Endodermal cell (in vitro differentiated cells): ENCODE measurements at places on chromosomes 16 and 17.
A peak's percentile ranks its signal among the peaks of the same experiment; 100 is the strongest.

DNA sequence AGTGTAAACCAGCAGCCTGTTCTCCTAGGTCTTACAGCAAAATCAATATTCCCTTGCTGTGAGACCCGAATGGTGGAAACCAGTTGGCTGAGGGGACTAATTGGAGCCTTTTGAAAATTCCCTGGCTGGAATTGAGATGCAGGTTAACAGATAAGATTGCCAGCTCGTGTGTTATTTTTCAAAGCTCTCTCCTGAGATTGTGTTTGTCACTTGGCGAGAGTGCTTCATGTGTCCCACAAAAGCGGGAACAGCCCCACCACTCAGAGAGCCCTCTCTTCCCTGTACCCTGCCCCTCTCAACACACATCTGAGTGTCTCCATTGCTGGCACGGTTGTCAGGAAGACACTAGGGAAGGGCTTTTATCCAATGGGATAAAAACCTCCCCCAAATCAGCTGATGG, 356.1 kb downstream of the CPPED1 start:
- no peaks in the 10 kb centered on the region for H3K4me1 ChIP-seq
- no peaks in the 10 kb centered on the region for H3K36me3 ChIP-seq
- no peak overlapping the region for H3K27ac ChIP-seq
- H3K27me3 ChIP-seq = no peaks in the 10 kb centered on the region

GRCh38 chr16:51244887-51245657, 94.0 kb upstream of the SALL1 start:
- no peak overlapping the region for H3K27ac ChIP-seq
- no peaks in the 10 kb centered on the region for H3K27me3 ChIP-seq
- no peak for DNase-seq
- peaks cover 32% of the 10 kb centered on the region for H3K4me1 ChIP-seq
- no peaks in the 10 kb centered on the region for H3K36me3 ChIP-seq
- no peak overlapping the region for H3K4me3 ChIP-seq

- no peak for DNase-seq
- H3K27ac ChIP-seq = no peak overlapping the region
- peaks cover 4% of the 10 kb centered on the region for H3K4me1 ChIP-seq
- H3K27me3 ChIP-seq = no peaks in the 10 kb centered on the region
- H3K4me3 ChIP-seq = no peak overlapping the region
Measured at GRCh38 chr17:55149485-55149884, 115.3 kb upstream of the HLF start.

DNA sequence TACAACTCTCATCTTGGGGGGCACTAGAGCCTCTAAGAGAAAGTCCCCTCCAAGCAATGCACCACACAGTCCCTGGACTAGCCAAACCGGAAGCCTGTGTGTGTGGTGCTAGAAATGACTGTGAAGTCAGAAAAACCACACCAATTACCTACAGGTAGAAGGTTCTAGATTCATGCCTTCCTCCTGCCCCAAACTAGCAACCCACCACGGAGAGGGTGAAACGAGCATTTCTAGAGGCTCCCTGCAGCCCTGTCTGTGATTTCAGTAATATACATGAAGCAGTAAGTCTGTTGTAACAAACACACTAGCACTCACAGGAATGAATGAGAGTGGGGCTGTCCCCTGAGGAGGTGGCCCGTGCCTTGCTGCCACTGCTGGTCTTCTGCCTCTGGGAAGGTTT, 13.6 kb downstream of the ZFHX3 start:
- no peaks in the 10 kb centered on the region for H3K36me3 ChIP-seq
- H3K27ac ChIP-seq = no peak overlapping the region
- H3K4me3 ChIP-seq = no peak overlapping the region
- peaks cover 98% of the 10 kb centered on the region for H3K27me3 ChIP-seq
- peak; percentile 56 for DNase-seq
- H3K4me1 ChIP-seq = peaks cover 15% of the 10 kb centered on the region

GRCh38 chr16:46673320-46674013, 15.5 kb downstream of the VPS35 start:
- no peaks in the 10 kb centered on the region for H3K27me3 ChIP-seq
- H3K36me3 ChIP-seq = peaks cover 92% of the 10 kb centered on the region
- no peak overlapping the region for H3K4me3 ChIP-seq
